ENCODE measurements at places on chromosomes 16 and 17.

GRCh38 chr17:47243737-47244598 lies 9.7 kb upstream of the ITGB3 start:
- no peak for DNase-seq

GRCh38 chr17:76264425-76264754 lies 758 bp upstream of the UBALD2 start:
- no peak for DNase-seq

DNA sequence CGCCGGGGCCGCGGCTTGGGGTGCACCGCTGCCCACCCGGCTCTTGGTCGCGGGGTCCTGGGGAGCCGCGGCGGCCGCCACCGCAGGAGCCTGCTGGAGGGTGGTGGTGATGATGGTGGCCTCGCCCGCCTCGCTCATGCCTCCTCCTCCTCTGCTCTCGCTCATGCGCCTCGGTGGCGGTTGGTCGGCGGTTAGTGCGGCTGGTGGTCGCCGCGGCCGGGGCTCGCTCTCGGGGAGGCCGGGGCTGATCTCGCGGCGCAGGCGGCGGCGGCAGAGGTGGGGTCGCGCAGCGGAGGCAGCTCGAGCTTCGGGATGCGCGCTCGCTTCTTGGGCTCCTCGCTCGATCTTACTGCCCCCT lies 41.6 kb downstream of the AHSP start:
- peak; percentile 34 for DNase-seq

- peak; percentile 24 for DNase-seq
Observed at GRCh38 chr16:22313876-22314470, 16.8 kb downstream of the POLR3E start.

DNA sequence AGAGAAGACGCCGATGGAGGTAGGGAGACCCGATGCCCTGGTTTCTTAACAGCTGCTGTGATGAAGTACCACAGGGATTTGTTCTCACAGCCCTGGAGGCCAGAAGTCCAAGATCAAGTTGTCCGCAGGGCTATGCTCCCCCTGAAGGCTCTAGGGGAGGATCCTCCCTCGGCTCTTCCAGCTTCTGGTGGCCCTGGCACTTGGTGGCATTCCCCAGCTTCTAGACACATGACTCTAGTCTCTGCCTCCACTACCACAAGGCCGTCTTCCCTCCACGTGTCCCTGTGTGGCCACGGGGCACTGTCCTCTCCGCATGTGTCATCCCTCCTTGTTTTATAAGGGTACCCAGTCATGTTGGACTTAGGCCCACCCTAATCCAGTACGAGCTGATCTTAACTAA lies 375.2 kb downstream of the SLC39A11 start:
- no peak for DNase-seq

DNA sequence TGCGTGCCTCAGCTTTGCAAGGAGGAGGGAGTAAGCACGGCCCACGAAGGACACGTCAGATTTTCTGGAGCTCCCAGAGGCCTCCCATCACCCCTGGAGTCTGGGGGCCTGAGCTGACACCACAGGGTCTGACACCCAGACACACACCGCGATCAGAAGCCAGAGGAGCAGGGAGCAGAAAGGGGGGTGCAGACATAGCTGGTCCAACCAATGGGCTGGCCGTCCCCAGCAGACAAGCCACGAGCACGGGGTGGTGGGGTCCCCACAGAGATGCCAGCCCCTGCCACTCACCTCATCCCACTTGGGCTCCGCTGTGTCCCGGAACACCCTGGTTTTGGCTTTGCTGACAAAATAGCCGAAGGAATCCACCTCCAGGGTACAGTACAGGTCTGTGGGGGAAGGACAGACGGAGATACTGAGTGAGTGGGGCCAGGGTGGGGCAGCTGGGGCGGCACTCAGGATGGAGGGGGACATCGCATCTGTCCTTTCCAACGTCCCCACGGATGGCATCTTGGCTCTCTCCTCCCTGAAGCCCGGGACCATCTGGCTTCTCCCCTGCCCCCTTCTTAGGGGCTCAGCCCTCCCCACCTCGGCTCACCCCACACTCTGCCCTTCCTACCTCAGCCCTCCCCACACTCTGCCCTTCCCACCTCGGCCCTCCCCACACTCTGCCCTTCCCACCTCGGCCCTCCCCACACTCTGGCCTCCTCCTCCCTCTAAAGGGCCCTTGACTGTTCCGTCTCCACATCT lies 53.5 kb downstream of the TIMM22 start:
- no peak for DNase-seq

Data from activated T-cell treated with anti-CD3 and anti-CD28 coated beads, Interleukin-2, amount 50 U/mL, for 24 hours (primary cell).